AG08395 (cell line): ENCODE measurements at places on chromosomes 12 and 14.

DNA sequence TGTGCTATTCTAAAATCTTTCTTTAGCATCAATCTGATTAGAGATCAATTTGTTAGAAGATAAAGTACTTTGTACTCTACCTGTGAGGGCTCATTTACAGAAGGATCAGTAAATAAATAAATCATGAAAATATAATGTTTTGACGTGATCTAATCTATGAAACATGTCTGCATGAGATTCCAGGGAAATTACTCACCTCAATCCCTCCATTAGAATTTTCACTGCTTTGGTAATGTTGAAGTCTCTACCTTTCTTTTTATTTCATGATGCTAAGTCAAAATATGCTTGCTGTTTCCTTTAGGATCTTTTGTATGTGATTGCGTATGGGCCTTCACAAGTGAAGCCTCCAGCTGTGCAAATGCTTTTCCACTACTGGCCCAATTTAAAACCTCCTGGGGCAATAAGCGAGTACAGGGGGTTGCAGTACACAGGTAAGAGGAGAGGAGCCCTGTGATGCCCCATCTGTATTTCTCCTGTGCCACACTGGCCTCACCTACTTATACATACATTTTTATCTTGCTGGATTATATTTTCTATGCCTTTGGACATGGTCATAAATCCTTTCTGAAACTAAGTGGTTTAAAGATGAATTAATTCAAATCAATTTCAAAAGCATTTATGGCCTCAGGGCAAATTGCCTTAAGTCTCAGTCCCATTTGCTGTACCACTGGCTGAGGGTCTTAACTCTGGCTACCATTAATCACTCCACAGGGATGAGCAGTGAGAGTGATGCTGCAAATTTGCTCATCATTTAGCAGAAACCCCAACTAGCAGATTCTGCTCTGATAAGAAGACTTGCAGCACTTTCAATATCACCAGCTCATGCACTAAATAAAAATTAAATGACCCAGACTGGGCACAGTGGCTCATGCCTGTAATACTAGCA lies 66.4 kb downstream of the UNC79 start:
- no peak for DNase-seq

GRCh38 chr14:25520821-25521220 lies 470.9 kb upstream of the STXBP6 start:
- DNase-seq: no peak

DNA sequence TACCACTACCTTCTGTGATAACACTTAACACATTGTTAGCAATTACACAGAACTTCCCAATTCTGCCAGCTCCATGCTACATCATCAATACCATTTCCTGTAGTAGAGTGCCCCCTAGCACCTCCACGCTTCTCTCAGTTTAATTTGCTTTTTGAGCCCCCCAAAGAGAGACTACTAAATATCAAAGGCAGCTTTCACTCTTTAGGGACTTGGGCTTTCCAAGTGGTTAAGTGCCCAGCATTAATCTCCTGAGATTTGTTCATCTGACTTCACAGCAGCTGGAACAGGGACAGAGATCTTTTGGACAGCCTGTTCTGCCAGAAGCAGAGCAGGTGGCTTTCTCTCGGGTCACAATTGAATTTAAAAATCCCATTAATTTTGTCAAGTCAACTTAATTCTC lies 954.9 kb downstream of the DIO2 start:
- no peak for DNase-seq

- no peak for DNase-seq
Observed at GRCh38 chr14:56798447-56799342, 11.6 kb downstream of the OTX2 start.

DNA sequence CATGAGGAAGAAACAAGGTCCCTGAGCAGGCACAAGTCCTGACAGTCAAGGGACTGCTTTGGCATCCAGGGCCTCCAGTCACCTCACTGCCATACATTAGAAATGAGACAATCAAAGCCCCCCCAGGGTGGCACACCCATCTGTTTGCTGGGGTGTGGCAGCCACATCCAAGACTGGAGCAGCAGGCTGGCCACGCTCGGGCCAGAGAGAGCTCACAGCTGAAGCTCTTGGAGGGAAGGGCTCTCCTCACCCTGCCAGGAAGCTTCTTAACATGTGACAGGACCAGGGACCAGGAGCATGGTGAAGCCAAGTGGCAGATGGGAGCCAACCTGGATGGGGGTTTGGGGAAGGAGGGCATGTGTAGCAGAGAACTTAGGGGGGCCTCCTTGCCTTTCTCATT lies 10.0 kb downstream of the CACNB3 start:
- no peak for DNase-seq

DNA sequence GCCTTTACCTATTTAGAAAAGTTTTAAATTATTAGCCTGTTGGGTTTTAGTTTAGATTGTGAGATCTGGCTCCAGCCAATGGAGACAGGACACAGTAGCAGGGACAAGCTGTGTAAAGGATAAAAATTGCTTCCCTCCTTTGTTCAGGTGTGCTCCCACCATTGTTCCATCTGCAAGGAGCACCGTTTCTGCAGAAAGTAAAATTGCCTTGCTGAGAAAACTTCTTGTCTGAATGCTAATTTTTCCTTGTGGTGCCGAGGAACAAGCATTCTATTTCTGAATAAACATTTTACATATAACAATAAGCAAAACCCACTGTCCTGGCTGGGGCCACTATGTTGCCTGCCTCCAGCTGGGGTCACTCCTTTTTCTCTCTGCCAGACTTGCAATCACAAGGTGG lies 72.7 kb upstream of the ZFP36L1 start:
- no peak for DNase-seq

GRCh38 chr12:128727461-128727860 lies 96.3 kb downstream of the SLC15A4 start:
- DNase-seq: no peak

DNA sequence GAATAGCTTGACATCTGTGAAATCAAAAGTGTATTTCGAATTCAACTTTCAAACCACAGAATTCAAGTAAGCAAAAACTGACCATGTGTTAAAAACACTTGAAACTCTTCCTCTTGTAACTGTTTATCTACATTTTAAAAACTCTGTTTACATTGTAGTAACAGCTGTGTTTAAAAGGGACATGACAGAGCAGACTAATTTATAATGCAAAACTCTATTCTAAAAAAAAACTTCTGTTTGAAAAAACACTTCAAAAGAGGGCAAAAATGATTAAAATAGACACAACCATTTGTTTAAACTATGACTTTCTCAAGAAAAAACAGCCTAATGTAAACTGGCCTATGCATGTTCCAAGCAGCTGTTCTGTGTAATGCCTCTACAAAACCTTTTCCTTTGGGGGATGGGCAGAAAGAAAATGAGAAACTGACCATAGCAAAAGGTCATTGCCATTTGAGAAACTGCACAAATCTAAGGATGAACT lies 149.1 kb upstream of the HMGA2 start:
- DNase-seq: no peak

DNA sequence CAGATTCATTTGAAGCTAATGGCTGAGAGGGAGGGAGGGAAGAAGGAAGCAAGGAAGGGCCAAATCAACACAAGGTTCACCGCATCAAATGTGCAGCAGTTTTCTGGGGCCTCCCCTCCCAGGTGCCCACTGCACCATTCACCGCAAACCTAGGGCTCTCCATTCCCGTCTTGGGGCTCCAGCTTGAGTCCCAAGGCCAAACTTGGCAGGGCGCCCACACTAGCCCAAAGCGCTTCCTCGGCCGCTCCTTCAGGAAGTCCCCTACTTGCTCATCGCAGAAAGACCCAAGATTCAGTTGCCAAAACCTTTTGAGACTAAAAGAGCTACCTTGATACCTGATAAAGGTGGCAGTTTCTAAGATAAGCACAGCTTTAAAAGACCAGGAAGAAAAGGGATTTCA lies 140.5 kb upstream of the FKBP4 start:
- no peak for DNase-seq

- no peak for DNase-seq
Observed at GRCh38 chr12:45389426-45389825, 173.5 kb downstream of the ANO6 start.

DNA sequence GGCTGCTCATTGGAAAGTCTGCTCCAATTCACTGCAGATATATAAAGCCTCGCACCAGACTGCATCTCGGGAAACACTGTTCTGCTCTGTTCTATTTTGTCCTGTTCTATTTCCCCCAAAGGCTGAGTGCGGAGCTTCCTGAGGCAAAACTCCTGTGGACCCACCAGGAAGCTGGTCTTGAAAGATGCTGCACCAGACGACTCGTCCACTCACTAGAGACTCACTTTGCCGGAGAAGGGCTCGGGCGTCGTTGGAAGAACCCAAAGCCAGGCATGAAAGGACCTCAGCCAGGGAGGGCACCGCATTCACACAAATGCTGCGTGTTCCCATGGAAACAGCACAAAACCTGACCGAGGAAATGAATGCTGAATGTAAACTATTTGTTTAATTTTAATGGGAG lies 331.2 kb upstream of the SFSWAP start:
- no peak for DNase-seq

- no peak for DNase-seq
Observed at GRCh38 chr12:15699886-15700285, 89.3 kb downstream of the EPS8 start.

- DNase-seq: peak; percentile 54
Observed at GRCh38 chr14:54116972-54117371, 160.3 kb upstream of the BMP4 start.

GRCh38 chr14:95495076-95495475 lies 21.4 kb downstream of the SYNE3 start:
- DNase-seq: no peak

GRCh38 chr14:90491221-90491885 lies 94.5 kb downstream of the CALM1 start:
- peak; percentile 49 for DNase-seq

GRCh38 chr14:77303417-77304156 lies 17.1 kb downstream of the POMT2 start:
- peak; percentile 92 for DNase-seq

DNA sequence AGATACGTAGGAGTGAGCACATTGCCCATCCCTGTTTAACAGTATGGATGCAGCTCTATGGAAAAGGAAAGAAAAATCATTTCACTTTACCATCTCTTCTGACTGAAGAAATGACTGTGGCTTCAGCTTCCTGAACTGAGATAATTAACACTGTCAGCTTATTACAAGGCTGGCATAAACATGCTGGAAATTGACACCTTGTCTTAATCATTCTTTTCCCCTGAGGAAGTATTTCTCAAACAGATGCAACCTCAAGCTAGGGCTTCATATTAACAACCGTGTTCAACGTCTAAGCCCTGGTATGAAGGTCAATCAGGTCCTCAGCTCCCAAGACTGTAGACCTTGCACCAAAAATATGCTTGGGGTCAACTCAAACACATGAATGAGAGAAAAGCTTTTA lies 25.0 kb downstream of the RERG start:
- no peak for DNase-seq

DNA sequence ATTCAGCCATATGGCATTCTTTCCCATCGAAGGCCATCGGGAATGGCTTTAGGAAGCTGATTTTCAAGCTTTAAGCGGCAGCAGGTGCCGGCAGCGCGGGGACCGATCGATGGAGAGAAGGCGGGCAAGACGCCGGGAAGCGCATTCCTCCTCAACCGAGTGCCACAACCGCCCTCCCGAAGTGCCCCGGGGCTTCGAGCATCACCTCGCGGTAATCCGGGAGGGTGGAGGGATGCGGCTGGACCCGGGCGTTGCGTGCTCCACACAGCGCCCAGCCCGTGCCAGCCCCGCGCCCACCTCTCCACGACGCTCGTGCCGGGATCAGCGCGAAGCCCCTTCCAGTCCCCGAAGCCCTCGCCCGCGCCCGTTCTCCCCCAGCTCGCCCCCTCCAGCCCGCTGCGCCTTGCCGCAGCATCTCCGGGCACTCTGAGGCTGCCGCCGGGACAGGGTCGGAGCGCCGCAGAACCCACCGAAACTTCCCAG lies 3.2 kb downstream of the USP44 start:
- DNase-seq: peak; percentile 10

DNA sequence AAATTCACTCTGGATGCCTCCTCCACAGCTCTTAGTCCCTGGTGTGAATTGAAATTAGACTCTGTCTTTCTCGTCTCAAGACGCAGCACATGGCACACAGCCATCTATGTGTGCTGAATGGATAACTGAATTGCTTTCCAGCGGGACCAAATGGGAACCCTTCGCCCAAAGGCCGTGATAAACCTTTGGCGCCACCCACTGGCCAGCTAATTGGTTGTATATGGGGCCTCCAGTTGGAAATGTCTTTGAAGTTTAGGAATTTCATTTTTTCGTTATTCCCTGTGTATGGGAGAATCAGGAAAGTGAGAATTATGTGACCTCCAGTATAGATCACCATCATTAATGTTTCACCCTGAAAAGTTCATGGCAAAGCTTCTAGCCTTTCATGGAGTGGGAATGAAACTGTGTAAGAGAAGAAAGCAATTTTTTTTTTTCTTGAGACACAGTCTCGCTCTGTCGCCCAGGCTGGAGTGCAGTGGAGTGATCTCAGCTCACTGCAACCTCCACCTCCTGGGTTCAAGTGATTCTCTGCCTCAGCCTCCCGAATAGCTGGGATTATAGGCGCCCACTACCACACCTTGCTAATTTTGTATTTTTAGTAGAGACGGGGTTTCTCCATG lies 9.8 kb upstream of the HSP90AA1 start:
- peak; percentile 86 for DNase-seq

DNA sequence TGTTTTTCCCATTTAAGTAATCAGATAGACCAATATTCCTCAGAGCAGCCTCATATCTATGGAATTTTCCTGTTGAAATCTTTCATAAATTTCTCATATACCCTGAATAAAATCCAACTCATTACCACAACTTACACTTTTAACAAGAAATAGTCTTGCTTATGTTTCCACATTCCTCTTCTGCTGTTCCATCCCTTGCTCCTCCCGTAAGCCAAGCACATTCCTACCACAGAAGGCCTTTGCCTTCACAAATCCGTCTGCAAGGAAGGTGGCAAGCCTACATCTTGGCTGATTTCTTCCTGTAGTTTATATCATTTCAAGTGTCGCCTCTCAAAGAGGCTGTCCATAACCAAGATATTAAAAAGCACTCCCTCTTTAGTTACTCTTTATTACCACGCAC lies 127.7 kb downstream of the C12orf50 start:
- DNase-seq: no peak

DNA sequence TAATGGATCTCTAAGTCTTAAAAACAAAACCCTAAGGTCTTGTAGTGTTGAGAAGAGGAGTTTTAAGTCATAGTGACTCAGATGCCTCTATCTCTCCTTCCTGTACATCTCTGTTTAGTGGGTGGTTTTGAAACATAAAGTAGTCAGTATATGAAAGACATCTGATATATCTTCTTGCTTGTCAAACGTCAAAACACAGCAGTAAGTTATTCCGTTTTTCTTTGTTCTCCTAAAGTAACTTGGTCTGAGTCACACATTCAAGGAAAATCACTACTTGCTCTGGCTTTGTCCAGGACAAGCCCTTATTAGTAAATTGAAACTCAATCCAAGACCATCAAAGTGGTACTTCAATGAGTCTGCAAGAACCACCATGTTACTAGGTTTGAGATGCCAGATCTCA lies 1172.5 kb downstream of the BCL11B start:
- DNase-seq: no peak
